ENCODE measurements at places on chromosomes 7 and 10. TPM values are rescaled to one million over a fixed set of nuclear protein-coding genes. Genes with fewer than 3 reads are reported as not detected.

GRCh38 chr10:61752111-61753011 is 89.6 kb downstream of the CABCOCO1 start:
- DNase-seq: no peak

GRCh38 chr7:40843338-40843985 is 708.7 kb downstream of the SUGCT start:
- no peak for DNase-seq

DNA sequence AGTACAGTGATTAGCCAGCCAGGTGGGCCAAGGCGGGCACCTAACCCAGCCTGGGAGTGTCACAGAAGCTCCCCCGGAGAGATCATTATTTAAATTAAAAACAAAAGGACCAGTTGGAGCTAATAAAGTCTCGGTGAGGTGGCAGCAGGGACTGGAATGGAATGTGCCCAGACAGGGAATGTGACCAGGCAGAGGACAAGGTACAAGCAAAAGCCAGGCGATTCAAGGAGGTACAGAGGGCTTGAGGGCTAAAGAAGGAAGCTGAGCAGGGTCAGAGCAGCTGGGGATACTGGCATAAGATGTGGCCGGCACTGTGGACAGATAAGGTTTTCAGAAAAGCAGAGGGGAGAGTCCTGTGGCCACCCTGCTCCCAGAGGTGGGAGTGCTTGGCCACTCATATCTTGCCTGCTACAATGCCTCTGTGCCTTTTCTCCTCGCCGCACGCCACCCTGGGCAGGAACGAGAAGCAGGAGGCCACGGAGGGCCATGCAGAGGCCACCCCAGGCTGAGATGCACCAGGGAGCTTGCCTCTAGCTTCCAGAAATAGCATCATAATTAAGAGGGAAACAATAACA is 13.2 kb downstream of the TMEM273 start:
- no peak for DNase-seq

GRCh38 chr10:84267503-84268126 is 22.8 kb downstream of the RGR start:
- DNase-seq: peak; percentile 54

- no peak for DNase-seq
Observed at GRCh38 chr10:22537810-22538209, 176.6 kb downstream of the PIP4K2A start.

DNA sequence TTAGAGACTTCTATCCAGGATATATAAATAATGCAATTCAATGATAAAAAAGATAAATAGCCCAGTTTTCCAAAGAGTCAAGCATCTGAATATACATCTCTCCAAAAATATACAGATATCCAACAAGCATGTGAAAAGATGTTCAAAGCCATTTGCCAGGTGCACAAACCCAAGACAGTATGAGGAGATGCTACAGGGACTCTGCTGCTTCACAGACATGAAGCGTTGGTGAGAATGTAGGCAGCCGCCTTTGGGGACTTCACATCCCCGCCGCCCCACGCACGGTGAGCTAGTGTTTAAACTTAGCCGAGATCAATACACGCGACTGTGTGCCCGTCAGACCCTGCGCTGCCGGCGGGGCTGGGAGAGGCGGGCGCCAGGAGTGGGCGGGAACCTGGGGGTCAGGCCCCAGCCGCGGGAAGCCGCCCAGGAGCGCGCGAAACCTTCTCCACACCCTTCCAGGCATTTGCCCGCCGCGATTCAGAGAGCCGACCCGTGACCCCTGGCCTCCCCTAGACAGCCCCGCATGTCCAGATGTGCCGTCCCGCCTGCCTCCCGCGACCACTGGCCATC is 927 bp upstream of the ALOX5 start:
- no peak for DNase-seq

GRCh38 chr7:151017370-151017952 is 6.8 kb downstream of the ATG9B start:
- DNase-seq: no peak

DNA sequence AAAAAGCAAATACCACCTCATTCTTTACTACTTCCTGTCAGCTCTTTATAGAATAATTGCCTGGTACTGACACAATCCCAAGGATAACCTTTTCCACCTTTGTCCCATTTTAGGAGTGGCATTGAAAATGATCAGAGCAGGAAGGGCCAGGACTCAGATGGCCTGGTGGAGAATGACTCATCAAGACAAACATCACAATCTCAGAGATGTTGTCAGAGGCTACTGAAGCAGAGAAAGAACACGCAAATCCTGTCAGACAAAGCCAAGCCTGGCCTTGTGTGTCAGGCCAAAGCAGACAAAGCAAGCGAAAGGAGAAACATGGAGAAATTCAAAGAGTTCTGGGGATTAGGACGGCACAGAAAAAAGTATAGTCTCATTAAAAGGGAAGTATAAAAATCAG is 40.9 kb downstream of the NSUN6 start:
- DNase-seq: no peak

GRCh38 chr10:74867351-74867750 is 41.0 kb downstream of the KAT6B start:
- no peak for DNase-seq

DNA sequence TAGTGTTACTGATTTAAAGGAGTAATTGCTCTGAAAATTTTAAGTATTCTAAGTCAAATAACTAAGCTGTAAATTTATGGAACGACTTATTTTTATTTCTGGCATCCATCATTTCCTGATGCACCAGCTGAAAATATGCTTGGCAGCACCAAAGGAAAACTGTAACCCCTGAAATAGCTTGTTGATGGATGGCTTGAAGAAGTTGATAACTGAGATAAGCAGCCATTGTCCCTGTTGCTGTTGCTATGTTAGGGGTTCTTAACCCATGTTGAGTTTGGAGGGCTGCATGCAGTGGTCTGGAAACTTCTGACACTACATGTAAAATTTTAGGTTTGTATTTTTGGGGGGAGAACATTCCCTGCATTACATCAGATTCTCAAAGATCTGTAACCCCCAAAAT is 30.6 kb downstream of the RPA3 start:
- DNase-seq: no peak

GRCh38 chr10:75070476-75070875 is 41.0 kb upstream of the SAMD8 start:
- DNase-seq: peak; percentile 46

DNA sequence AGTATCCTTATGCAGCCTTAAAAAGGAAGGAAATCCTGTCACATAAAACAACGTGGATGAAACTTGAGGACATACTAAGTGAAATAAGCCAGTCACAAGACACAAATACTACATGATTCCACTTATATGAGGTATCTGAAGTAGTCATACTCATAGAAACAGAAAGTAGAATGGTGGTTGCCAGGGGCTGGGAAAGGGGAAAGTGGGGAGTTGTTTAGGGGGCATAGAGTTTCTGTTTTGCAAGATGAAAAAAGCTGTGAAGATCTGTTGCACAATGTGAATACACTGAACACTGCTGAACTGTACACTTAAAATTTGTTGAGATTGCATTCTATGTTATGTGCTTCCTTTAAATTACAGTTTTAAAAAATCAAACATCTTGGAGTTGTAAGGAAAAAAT is 2.9 kb downstream of the NUP205 start:
- DNase-seq: no peak

- DNase-seq: peak; percentile 74
Observed at GRCh38 chr10:128067691-128068397, 58.4 kb downstream of the MKI67 start.

- DNase-seq: no peak
Observed at GRCh38 chr10:22219308-22219707, 1.5 kb upstream of the EBLN1 start.

- DNase-seq: no peak
Observed at GRCh38 chr7:71130031-71130679, 1.8 kb upstream of the GALNT17 start.

DNA sequence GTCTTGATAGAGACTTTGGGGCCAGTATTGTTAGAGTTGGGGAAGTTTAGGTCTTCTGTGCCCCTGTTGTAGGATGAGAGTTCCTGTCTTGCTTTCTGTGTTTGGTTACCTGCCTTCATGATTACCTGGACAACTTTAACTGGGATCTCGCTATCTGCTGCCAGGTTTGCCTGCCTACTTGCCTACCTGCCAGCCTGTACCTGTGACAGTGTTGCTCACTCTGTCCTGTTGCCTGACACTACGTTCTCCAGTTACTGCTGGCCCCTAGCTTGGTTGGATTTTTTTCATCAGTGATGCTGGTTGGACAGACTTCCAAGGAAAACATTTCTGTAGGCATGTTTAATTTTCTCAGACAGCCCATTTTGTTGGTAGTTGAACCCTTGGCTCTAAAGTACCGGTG is 48.4 kb downstream of the PPP1R9A start:
- DNase-seq: no peak

DNA sequence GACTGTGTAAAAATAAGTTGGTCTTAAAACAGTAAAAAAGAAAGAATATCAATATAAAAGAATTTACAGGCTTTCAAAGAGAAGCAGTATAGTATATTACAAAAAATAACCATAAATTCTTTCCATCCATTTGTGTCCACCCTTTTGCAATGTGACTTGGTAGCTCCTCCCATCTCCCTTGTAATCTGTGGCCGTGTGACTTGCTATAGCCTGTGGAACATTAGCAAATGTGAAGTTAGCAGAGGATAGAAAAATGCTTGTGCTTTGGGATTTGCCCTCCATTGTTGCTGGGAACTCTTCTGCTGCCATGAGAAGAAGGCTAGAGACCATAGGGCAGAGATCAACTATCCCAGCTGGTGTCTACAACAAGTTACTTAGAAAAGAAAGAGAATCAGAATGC is 30.2 kb downstream of the KLHL7 start:
- DNase-seq: no peak

GRCh38 chr7:27187475-27188385 is 2.7 kb upstream of the HOXA11 start:
- DNase-seq: peak; percentile 38

The NEBL gene
- 4.3 TPM for total RNA-seq

The DEPP1 gene
- total RNA-seq: 254 TPM

The TMEM139 gene
- 1.2 TPM for total RNA-seq

The SORCS3 gene
- total RNA-seq: 0.29 TPM

The LGI1 gene
- total RNA-seq: 1.8 TPM

The STAG3 gene
- total RNA-seq: 1.5 TPM

The ADARB2 gene
- total RNA-seq: not detected

The NPC1L1 gene
- total RNA-seq: 0.39 TPM

The CALCR gene
- 0.27 TPM for total RNA-seq

The WNT8B gene
- total RNA-seq: not detected

Data from aorta (tissue), 5 donors.